Upper lobe of right lung (tissue), 1 donor: ENCODE measurements at places on chromosomes 11 and 22.

DNA sequence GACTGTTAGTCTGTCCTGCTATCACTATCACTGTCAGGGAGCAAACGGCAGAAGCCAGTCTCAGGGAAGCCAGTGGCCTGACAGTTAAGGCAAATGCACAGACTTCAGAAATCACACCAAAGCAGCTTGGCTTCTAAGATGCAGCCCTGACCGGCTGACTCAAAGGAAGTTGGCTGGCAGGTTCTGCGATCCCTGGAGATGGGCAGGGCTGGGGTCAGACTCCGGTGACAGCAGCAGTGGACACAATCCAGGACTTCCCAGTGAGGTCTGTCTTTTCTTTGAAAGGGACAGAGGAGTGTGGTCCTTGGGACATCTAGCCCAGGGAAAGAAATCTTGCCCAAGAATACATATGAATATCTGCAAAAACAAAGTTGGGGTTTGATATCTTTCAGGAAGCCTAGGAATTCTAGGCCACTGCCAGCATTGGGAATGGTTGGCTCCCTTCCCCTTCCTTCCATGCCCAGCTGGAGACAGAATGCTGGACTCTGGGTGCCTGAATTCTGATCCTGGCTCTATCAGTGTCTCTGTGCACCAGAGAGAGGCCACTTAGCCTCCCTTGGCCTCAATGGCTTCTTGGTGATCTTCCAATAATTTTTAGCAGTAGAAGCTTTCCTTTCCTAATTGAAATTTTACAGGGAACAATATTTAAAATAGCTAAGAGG lies 108.9 kb downstream of the KIRREL3 start:
- DNase-seq: no peak

DNA sequence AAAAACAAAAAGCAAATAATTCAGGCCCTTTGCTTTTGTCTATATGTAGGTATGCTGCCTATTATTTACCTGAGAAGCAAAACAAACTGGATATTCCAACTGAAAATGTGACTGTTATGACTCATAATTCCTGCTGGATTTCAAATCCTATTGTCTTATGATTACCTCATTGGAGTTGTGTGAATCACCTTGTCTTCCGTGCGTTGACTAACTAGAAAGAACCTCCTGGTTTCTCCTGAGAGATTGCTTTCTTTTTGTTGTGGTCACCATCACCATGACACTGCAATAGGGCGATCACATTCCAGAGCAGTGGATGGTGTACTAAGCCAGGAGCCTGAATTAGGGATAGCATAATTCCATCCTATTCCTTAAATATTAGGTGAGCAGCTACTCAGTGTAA lies 23.0 kb upstream of the EXPH5 start:
- no peak for DNase-seq

DNA sequence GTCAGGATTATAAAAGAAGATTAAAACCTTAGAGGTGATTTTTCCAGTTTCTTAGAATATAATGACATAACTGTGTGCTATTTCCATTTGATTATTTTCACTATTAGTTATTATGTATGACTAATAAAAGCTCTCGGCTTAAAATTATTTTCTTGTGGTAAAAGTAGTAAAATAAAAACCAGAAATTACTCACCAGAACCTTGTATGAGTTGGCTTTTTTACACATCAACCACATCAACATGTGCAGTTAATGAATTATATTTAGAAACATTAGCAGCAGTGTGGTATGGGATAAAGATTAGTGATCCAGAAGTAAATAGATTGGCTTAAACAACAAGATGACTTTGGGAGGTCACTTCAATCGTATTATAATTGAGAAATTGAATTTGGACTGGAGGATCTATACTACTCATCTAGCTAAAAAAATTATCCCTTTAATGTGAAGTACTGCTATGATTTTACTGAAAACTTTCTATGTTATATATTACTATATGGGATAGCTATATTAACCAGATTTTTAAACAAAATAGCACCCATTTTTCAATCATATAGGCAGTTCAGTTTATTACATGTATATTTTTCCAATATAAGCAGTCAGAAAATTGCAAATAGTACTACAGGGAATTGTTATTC lies 2.8 kb upstream of the BCO2 start:
- no peak for DNase-seq

DNA sequence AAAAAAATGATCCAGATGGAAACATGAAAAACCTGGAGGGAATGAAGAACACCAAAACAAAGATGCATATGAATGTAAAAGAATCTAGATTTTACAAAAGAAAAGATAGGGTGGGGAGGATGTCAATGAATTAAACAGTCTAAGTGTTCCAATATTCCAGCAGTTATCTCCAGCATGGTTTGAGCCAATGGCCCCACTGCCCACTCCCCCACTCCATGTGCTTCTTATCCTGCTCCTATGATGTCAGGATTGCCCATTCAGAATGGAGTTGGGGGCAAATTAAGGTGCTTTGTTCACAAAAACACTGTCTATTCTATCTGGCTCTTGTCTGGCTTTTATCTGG lies 1.2 kb upstream of the OR52K1 start:
- DNase-seq: no peak

- DNase-seq: no peak
Measured at GRCh38 chr11:107707215-107707671, 4.6 kb downstream of the SLN start.

DNA sequence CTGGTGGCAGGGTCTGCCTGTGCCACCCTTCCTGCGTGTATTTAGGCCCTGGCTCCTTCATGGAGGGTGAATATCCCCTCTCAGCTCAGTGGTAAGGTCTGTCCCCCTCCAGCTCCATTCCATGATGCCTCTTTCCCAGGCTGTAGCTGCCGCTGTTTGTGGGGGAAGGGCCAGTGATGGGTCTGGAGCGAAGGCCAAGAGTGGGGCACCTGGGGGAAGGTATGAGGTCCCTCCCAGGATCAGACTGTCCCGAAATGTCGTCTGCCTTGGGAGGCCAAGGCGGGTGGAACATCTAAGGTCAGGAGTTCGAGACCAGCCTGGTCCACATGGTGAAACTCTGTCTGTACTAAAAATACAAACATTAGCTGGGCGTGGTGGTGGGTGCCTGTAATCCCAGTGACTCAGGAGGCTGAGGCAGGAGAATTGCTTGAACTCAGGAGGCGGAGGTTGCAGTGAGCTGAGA lies 1.1 kb downstream of the CD151 start:
- no peak for DNase-seq

DNA sequence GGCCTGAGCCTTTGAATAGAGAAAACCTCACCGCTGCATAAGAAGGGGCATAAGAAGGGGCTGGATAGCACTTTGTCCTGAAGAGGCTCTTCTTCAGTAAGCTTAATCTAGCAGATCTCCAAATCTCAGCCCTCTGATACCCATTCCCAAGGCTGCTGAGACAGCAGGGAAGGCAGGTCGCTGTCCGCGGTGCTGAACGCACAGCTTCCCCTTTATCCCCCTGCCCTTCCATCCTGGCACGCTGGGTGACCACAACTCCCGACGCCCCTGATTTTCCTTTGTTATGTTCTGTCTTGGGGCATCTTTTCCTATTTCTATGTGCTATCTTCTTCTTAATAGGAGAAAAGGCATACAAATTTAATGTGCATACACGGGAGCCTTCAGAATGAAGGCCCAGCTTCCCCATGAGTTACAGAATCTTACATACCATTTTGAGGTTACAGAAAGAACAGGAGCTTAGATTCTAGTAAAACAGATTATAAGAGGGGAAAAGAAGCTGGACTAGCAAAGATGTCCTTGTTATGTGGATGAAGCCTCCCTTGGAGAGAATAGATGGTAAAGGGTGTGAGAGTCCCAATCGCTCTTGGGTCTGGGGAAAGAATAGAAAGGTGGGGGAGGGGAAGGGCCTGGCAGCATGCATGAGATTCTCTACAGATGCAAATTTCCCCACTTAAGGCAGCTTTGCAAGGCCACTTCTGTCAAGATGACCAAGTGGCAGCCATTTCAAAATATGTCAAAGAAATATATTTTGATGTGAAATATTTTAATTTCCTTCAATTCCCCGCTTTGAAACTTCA lies 5.7 kb upstream of the SULT4A1 start:
- DNase-seq: peak; percentile 81

DNA sequence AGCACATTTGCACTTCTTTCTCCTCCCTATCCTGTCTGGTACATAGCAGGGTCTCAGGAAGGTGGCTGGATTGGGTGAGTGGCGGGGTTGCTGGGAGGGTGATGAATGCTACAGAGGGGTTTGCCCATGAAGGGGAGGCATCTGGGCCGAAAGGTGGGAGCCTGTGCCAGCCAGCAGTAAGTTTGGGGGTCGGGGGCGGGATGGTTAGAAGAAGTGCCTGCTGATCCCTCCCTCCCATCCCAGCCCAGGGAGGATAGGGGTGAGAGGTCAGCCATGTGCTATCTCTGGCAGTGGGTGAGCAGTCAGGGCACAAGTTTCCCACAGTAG lies 2.8 kb downstream of the CD82 start:
- no peak for DNase-seq

DNA sequence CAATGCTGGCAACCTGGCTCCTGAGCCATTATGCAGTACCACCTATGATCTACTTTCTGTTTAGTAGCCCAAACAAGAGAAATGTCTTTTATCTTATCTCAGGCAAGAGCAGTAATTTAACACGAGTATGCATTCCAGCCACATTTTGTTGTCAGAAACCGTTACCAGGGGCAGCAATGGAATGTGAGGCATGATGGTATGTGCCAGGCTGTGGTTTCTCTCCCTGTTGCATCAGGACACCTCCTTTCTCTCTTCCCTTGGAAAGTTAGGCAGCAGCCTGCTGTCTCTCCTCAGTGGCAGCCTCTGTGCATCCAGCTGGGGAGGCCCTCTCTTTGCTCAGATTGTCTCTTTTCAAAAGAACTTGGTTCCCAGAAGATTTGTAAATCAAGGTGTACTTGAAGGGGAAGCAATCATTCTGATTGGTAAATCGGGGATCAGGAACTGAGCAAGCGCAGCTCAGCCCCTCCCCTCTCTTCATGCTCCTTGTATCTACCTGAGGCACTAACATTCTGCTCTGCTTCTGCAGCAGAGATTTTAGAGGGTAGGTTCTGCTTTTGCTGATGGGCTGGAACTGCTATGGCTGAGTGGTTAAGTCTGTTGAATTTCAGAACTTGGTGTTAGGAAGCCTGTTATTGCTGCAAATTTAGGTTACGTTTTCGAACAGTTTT lies 229.2 kb downstream of the ADAMTS15 start:
- DNase-seq: no peak

GRCh38 chr11:17256512-17256911 lies 20.0 kb upstream of the NUCB2 start:
- DNase-seq: no peak

GRCh38 chr11:3964056-3964455 lies 108.6 kb downstream of the STIM1 start:
- DNase-seq: no peak

DNA sequence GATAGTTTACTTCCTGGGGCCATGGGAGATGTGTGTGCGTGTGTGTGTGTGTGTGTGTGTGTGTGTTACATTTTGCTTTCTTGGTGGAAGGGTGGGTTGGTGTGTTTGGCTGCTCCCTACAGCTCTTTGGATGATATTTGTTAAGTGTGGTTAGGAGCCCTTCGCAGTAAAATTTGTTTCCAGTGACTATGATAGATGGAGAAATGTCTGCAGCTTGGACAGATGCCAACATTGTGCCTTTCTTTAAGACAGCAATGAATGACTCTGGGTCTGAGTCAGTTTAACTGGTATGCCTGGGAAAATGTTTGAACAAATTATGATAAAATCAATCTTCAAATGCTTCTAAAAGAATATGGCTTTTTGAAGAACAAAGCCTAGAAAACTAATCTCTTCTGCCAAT lies 102.7 kb upstream of the TRPC6 start:
- no peak for DNase-seq

DNA sequence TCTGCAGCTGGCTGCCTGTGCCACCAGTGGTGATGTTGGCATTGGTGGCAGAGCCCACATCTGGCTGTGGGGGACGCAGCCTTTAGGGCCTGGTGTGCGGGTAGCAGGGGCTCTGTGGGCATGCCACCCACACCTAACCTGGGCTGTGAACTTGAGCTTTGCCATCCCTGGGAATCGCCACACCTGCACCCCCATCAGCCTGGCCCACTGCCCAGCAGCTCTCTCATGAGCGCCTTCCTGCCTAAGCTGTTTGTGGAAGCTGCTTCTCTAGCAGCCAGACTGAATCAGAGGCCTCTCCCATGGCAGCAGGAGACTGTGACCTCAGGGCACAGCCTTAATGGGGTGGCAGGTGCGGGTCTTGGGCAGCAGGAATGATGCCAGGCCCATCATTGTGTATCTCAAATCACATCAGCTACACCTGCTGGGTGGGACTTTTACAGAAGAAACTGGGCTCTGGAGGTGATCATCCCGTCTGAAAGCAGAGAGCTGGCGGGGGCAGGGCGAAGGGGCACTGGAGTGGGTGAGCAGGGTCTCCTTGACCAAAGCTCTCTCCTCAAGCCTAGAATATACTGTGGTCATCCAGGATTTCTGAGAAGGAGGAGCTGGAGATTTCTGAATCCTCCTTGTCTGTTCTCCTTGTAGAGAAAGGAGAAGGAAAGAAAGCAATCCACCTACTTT lies 17.8 kb upstream of the CARS1 start:
- no peak for DNase-seq
